GM23248 (cell line): ENCODE measurements at places on chromosomes 13 and 19.
A peak's percentile ranks its signal among the peaks of the same experiment; 100 is the strongest.

- no peak for DNase-seq
Observed at GRCh38 chr13:93834051-93834450, 607.4 kb downstream of the GPC6 start.

DNA sequence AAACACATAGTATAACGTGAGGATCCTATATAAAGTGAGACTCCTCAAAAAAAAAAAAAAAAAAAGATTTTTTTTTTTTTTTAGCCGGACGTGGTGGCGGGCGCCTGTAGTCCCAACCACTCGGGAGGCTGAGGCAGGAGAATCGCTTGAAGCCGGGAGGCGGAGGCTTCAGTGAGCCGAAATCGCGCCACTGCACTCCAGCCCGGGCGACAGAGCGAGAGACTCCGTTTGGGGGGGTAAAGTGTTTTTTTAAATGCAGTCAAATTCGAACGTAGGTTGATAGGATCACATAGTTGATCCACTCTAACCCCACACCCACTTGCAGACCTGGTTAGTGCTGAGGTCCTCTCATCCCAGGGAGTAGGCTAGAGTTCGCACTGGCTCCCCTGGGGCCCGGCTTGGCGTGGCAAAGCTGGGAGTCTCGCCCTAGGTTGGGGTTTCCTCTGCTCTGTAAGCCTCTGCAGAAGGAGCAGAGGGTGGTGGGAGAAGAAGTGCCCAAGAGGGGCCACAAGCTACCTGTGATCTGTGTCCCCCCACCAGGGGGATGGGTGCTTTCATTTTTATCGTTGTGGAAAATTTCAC, 6.5 kb downstream of the RNF225 start:
- DNase-seq, result no peak

GRCh38 chr19:40216013-40216776, 2.0 kb downstream of the TTC9B start:
- no peak for DNase-seq

GRCh38 chr19:6065685-6066374, 44.5 kb downstream of the RFX2 start:
- peak; percentile 85 for DNase-seq

DNA sequence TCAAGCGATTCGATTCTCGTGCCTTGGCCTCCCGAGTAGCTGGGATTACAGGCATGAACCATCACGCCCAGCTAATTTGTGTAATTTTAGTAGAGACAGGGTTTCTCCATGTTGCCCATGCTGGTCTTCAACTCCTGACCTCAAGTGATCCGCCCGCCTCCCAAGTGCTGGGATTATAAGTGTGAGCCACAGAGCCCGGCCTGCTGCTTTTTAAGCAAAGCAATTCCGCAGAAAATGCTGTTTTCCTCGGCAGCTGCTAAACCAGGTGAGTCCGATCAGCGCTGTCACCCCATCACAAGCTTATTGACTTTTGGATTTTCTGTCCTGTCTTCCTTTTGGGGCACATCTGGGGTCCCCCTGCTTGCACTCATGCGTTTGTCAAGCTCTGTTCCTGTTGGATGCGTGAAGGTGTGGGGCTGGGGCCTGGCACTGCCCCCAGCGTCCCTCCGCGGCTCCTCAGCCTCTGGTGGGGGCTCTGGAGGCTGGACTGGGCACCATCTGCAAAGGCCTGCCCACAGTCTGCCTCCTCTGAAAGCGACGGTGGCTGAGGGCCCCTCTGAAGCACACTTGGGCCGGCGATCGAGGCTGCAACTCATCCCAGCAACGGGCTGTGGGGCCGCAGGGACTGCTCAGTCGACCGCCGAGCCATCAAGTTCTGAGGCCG, 25.7 kb downstream of the CEBPG start:
- DNase-seq, result no peak

DNA sequence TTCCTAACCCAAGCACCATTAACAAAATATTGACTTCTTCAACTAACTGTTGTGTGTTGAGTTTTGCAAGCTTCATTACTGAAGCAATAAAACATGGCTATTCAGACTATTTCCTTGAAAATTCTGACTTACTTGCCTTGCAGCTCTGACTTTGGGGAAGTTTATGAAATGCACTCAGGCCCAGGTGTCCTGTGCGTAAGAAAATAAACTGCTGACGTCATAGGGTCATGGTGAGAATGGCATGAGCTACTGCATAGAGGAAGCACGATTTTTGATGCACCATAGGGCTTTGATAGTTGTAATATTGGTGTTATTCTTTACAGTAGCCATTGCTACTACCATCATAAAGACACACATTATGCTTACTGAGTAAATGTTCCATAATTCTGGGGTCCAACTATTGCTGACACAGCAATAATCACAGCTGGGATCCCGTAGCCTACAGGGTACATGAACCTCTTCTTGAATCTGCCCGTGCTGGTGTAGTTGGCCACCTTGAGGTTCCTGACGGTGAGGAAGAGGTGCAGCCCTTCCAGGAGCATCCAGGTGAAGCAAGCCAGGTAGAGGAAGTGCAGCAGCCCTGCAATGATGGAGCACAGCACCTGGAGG, 57.9 kb downstream of the MBD3L2B start:
- DNase-seq, result no peak

- no peak for DNase-seq
Observed at GRCh38 chr13:26646603-26647002, 89.1 kb downstream of the WASF3 start.

DNA sequence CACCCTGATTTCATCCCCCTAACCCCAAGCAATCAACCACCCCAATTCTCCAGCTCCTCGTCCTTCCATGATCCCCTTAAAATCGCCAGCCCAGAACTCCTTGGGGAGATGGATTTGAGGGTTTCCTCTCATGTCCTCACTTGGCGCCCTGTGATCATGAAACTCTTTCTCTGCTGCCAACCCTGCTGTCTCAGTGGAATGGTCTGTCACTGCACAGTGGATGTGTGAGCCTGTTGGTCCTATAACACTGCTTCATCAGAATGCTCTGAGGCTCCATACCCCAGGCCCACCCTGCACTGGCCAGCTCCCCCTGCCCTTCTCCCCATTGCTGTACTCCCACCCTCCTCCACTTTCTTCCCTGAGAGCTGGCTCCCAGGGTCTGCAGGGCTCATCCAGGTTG, 12.6 kb upstream of the ZNF792 start:
- DNase-seq, result no peak

DNA sequence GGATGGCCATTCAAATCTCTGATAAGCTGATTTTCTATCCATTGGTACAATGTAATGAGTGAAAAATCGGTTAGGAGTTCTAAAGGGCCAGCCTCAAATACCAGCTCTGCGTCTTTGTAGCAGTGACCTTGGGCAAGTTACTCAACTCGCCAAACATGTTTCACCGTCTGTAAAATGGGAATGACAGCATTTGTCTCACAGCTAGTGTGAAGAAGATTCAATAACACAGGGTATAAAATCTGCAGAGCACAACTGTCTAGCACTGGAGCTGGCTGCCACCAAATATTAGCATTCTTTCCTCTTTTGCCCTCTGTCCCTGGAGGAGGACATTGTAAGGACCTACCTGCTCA, 22.1 kb upstream of the SERP2 start:
- no peak for DNase-seq

DNA sequence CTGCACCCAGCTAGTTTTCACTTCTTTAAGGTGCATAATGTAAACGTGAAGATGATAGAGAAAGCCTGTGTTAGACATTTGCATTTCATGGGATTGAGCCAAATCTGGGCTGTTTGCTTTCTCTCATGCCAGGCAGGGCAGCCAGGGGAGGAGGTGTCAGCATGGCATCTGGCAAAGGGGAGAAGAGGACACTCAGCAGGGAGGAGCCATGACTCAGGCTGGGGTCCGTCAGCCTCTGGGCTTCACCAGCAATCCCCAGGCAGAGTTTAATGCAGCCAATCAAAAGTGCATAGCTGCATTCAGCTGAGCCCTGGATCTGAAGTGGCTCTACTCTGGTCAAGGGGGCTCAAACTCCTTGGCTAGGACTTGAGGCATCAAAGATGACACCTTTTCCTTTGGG, 23.5 kb downstream of the EBPL start:
- DNase-seq, result peak; percentile 72

- no peak for DNase-seq
Observed at GRCh38 chr13:80211566-80211965, 129.4 kb downstream of the SPRY2 start.

GRCh38 chr13:40059540-40060232, 404.2 kb downstream of the COG6 start:
- peak; percentile 43 for DNase-seq

DNA sequence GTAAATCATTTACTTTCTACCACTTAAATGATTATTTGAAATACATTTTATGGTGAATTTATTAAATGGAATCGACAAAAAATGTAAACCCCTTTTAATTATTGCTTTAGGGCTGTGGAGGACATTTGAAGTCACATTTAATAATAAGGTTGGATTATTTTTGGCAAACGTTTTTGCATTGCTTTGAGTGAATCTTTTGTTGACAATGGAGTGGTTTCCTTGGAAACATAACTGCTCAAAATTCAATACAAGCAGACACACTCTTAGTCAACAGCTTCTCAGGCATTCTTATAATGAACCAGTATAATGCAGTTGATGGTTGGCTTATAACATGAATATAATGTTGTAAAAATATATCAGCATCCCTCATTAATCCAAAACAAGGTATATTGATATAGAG, 104.7 kb downstream of the DCLK1 start:
- peak; percentile 13 for DNase-seq

GRCh38 chr13:109785892-109786450, 412 bp downstream of the IRS2 start:
- peak; percentile 66 for DNase-seq

GRCh38 chr13:78680115-78680561, 21.2 kb upstream of the OBI1 start:
- DNase-seq, result no peak

DNA sequence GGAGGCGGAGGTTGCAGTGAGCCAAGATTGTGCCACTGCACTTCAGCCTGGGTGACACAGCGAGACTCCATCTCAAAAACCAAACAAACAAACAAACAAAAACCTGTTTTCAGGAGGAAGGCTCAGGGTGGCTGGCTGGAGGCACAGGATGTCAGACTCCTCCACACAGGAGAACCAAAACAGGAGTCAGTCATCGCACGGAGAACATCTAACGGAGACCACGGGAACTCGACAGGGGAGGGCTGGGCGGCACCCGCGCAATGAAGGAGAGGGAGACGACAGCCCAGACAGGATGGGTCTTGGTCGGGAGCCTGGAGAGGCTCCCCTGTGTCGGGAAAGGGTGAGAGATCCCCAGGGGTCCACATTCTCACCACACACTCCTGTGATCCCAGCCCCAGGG, 20.8 kb upstream of the SLC7A9 start:
- DNase-seq, result no peak

- peak; percentile 88 for DNase-seq
Observed at GRCh38 chr19:44643605-44644401, at the start of gene PVR. TSS of gene PVR (plus strand) at chr19:44643910. CDS start at chr19:44644097, 187 bp downstream.

DNA sequence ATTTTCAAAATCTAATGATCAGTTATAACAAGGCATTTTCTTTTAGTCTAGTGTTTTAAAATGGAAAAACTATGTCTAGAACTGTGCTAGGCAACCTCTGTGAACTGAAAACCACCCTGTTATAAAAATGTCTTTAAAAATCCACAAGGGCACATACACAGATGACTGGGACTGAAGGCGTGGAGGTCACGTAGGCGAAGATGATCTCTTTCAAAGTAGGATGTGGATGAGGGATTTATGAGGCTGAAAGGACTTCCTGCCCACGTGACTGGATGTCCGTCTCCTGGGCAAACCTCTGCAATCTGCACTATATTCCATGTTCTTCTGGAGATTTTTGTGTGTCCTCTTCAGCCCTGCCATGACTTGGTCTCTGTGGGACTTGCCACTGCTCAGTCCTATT, 84.2 kb upstream of the ZNF536 start:
- no peak for DNase-seq

GRCh38 chr13:44259045-44260027, 114.3 kb upstream of the SERP2 start:
- DNase-seq, result peak; percentile 47

- no peak for DNase-seq
Observed at GRCh38 chr13:110648146-110648819, 32.9 kb downstream of the NAXD start.

- DNase-seq, result no peak
Observed at GRCh38 chr19:38945562-38946228, 15.0 kb downstream of the MRPS12 start.
